ENCODE measurements at places on chromosomes 5 and 9. TPM values are rescaled to one million over a fixed set of nuclear protein-coding genes. Genes with fewer than 3 reads are reported as not detected.

LRRC70 gene
- total RNA-seq = 0.95 TPM

- no peak overlapping the region for H3K27ac ChIP-seq
- peaks cover 66% of the 10 kb centered on the region for H3K27me3 ChIP-seq
- no peak overlapping the region for H3K4me3 ChIP-seq
- H3K36me3 ChIP-seq = no peaks in the 10 kb centered on the region
These were observed 63.7 kb downstream of the LMX1B start for GRCh38 chr9:126677188-126678084.

- H3K27ac ChIP-seq = no peak overlapping the region
- H3K4me3 ChIP-seq = no peak overlapping the region
- H3K4me1 ChIP-seq = peaks cover 4% of the 10 kb centered on the region
- DNase-seq = no peak
- H3K27me3 ChIP-seq = peaks cover 9% of the 10 kb centered on the region
These were observed 28.2 kb upstream of the HSPA9 start for GRCh38 chr5:138603249-138603920.

DNA sequence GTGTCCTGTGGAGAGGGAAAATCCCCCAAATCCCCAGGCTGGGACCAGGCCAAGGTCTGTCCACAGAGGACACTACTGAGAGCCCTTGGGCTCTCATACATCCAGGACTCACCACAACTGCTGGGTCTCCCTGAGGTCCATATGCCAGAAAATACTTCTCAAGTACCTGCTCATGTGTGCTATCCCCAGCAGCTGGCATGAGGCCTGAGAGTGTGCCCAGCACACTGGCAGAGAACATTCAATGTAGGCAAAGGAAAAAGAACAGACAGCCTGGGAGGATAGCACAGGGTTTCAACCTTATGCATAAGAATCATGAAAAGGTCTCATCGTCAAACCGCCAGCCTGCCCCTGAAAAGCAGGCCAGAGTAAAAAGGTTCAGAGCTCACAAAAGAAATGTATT lies 154.1 kb upstream of the TAS2R1 start:
- no peaks in the 10 kb centered on the region for H3K4me1 ChIP-seq
- DNase-seq = no peak
- no peaks in the 10 kb centered on the region for H3K27me3 ChIP-seq
- H3K36me3 ChIP-seq = no peaks in the 10 kb centered on the region

DNA sequence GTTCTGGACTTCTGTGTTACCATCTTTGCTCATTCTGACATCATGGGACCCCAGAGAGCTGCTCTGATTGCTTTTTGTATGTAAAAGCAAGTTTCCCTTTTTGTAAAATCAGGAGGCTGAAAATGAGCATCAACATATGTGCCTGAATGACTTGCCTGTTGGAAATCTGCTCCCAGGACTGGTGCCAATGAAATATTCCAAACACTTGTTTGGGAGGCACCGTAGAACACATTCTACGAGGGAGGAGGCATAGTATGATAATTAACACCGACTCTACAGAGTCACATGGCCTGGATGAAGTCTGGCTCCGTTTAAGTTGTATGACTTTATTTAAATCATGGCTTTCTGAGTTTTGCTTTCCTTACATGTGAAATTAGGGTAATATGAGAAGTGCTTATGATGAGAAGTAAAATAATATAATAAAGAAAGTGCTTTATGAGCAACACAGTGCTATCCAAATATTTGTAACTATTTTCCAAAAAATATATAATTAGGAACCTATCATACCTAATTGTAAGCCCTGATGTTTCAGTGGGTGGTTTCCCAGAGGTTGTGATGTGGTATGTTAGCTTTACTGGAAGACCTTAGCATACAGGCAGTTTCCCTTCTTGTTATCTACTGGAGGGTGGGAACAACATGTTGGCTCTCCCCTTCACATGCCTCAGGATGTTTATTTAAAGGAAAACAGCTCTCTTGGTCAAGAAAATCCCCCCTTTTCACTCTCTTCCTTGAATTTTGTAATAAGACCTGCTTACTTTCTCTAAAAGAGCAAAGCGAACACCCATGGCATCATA lies 238.1 kb downstream of the FBXL7 start:
- no peak overlapping the region for H3K27ac ChIP-seq
- H3K27me3 ChIP-seq = no peaks in the 10 kb centered on the region
- no peak for DNase-seq

MTX3 gene
- 10.3 TPM for total RNA-seq

CEL gene
- 0.95 TPM for total RNA-seq

DNA sequence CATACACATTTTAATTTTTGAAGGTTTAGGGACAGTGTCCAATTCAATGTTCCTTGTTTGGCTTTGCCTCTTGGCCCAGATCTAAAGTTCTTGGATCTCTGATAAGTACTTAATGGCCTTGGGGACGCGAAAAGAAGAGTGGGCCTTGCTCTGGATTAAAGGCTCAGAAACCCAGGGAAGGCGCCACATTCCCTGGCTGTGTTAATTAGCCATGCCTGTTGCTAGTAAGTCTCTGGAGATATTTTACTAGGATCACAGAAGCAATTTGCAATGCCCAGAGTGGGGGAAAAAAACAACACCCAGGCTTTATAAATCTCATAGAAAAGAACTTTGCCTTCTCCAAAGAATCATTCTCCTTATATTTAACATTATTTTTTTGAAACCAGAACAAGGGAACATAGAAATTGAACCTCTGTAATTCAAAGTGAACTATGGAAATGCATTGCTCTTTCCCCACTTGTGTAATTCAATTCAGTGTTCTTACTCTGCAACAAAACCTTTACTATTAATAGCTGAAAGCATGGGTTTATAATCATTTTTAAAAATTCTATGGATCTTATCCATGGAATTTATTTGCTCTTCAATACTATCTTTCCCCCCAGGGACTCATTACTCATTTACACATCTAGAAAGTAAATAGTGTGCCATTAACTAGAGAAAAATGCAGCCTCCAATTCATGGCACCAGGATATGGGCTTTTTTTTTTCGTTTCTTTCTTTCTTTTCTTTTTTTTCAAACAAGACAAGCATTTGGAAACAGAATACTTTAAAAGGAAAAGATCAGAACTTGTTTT lies 172.2 kb upstream of the ANKRD55 start:
- no peaks in the 10 kb centered on the region for H3K36me3 ChIP-seq
- no peak overlapping the region for H3K27ac ChIP-seq
- H3K27me3 ChIP-seq = no peaks in the 10 kb centered on the region
- DNase-seq = no peak
- no peaks in the 10 kb centered on the region for H3K4me1 ChIP-seq

PPP3R2 gene
- not detected for total RNA-seq

CRHBP gene
- total RNA-seq = not detected

GARIN3 gene
- total RNA-seq = not detected

SLC34A1 gene
- not detected for total RNA-seq

GRCh38 chr9:116103976-116104820 lies 49.4 kb upstream of the PAPPA start:
- no peak overlapping the region for H3K4me3 ChIP-seq
- H3K27ac ChIP-seq = no peak overlapping the region
- no peaks in the 10 kb centered on the region for H3K27me3 ChIP-seq

GRCh38 chr9:2802494-2802921 lies 41.4 kb downstream of the PUM3 start:
- peaks cover 65% of the 10 kb centered on the region for H3K36me3 ChIP-seq
- no peak overlapping the region for H3K4me3 ChIP-seq
- DNase-seq = no peak
- no peak overlapping the region for H3K27ac ChIP-seq
- H3K27me3 ChIP-seq = no peaks in the 10 kb centered on the region

DNA sequence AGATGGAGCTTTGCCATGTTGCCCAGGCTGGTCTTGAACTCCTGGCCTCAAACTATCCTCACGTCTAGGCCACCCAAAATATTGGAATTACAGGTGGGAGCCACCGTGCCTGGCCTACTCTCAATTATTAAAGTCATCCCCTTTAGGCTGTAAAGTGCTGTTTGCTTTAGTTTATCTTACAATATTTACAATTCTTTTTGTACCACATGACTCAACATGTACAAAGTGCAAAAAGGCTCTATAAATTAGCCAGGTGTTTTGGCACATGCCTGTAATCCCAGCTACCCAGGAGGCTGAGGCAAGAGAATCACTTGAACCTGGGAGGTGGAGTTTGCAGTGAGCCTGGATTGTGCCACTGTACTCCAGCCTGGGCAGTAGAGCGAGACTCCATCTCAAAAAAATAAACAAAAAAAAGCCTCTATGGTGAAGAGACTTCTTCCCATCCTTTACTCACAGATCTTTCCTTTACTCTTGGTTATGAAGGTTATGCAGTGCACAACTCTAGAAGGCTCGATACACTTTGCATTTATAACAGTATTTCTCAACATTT lies 28.5 kb upstream of the MLLT3 start:
- no peak overlapping the region for H3K27ac ChIP-seq
- DNase-seq = no peak
- H3K4me1 ChIP-seq = no peaks in the 10 kb centered on the region
- peaks cover 18% of the 10 kb centered on the region for H3K27me3 ChIP-seq
- H3K4me3 ChIP-seq = no peak overlapping the region
- no peaks in the 10 kb centered on the region for H3K36me3 ChIP-seq

MRNIP gene
- total RNA-seq = 25.2 TPM

GRCh38 chr5:124634228-124634739 lies 112.2 kb downstream of the ZNF608 start:
- no peak overlapping the region for H3K4me3 ChIP-seq
- H3K27ac ChIP-seq = no peak overlapping the region
- no peaks in the 10 kb centered on the region for H3K4me1 ChIP-seq
- DNase-seq = no peak
- no peaks in the 10 kb centered on the region for H3K36me3 ChIP-seq

DNA sequence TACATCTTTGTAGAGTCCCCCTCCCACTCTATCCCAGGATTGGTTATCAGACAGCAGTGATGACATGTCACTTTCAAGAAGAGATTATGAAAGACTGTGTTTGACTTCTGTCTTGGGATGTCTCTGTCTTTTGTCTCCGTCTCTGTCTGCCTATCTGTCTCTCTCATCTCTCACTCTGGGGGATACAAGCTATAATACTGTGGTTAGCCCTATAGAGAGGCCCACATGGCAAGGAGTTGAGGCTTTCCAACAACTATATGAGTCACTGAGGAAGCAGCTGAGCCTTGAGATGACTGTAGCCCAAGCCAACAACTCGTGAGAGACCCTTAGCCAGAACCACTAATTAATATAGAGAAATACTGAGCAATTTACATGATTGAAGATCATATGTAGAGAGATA lies 284.8 kb downstream of the PDE4D start:
- peaks cover 6% of the 10 kb centered on the region for H3K27me3 ChIP-seq
- peak overlapping the region; percentile 86 for H3K27ac ChIP-seq
- peak overlapping the region; percentile 40 for H3K4me3 ChIP-seq
- peaks cover 15% of the 10 kb centered on the region for H3K36me3 ChIP-seq
- peak; percentile 68 for DNase-seq

GRCh38 chr5:87210076-87210475 lies 57.6 kb upstream of the RASA1 start:
- H3K4me3 ChIP-seq = no peak overlapping the region
- H3K27ac ChIP-seq = no peak overlapping the region
- no peak for DNase-seq
- no peaks in the 10 kb centered on the region for H3K27me3 ChIP-seq
- H3K4me1 ChIP-seq = peaks cover 5% of the 10 kb centered on the region

GRCh38 chr5:58407042-58407719 lies 52.7 kb downstream of the PLK2 start:
- H3K27ac ChIP-seq = no peak overlapping the region
- no peaks in the 10 kb centered on the region for H3K36me3 ChIP-seq
- H3K4me3 ChIP-seq = no peak overlapping the region
- no peak for DNase-seq
- no peaks in the 10 kb centered on the region for H3K4me1 ChIP-seq

MRRF gene
- 41.7 TPM for total RNA-seq

GRCh38 chr9:101706261-101706798 lies 32.1 kb downstream of the GRIN3A start:
- H3K27ac ChIP-seq = no peak overlapping the region
- peaks cover 9% of the 10 kb centered on the region for H3K27me3 ChIP-seq
- no peaks in the 10 kb centered on the region for H3K36me3 ChIP-seq
- H3K4me3 ChIP-seq = no peak overlapping the region
- no peak for DNase-seq

DNA sequence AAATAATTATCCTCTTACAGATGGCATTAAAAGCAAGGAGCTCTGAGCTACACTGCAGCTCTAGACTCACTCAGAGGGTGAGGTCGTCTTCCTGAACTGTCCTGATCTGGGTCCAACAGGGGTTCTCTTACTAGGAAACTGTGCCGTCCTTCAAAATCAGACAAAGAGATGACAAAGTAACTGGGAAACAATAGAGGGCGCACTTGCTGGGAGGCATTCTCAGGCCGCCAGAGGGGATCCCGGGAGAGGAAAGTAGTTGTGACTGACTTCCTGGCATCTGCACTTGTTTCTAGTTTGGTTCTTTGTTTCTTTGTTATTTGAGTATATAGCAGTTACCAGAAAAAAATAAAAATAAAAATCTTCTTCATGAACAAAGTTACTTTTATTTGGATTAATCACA lies 142.9 kb upstream of the MSX2 start:
- no peaks in the 10 kb centered on the region for H3K36me3 ChIP-seq
- H3K4me3 ChIP-seq = no peak overlapping the region
- H3K4me1 ChIP-seq = no peaks in the 10 kb centered on the region
- no peak for DNase-seq
- no peak overlapping the region for H3K27ac ChIP-seq

DNA sequence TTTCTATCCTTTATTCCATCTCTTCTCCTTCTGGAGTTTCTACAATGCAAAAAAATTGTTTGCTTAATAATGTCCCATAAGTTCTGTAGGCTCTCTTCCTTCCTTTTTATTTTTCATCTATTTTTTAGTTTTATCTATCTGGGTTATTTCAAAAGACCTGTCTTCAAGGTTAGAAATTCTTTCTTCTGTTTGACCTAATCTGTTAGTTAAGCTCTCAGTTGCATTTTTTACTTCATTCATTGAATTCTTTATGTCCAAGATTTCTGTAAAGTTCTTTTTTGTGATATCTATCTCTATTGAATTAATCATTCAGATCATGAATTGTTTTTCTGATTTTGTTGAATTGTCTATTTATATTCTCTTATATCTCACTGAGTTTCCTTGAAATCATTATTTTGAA lies 145.9 kb upstream of the TLE4 start:
- no peaks in the 10 kb centered on the region for H3K4me1 ChIP-seq
- no peak for DNase-seq
- H3K27me3 ChIP-seq = peaks cover 44% of the 10 kb centered on the region
- peaks cover 15% of the 10 kb centered on the region for H3K36me3 ChIP-seq
- H3K27ac ChIP-seq = no peak overlapping the region
- H3K4me3 ChIP-seq = no peak overlapping the region

GRCh38 chr5:149831492-149831891 lies 101.4 kb downstream of the PPARGC1B start:
- no peak overlapping the region for H3K4me3 ChIP-seq
- no peaks in the 10 kb centered on the region for H3K36me3 ChIP-seq
- H3K4me1 ChIP-seq = peaks cover 4% of the 10 kb centered on the region
- H3K27ac ChIP-seq = no peak overlapping the region
- peak; percentile 70 for DNase-seq

GRCh38 chr5:2199697-2200096 lies 317.0 kb upstream of the IRX4 start:
- no peak overlapping the region for H3K4me3 ChIP-seq
- no peaks in the 10 kb centered on the region for H3K4me1 ChIP-seq
- peaks cover 3% of the 10 kb centered on the region for H3K27me3 ChIP-seq

All from natural killer cell treated with Interleukin-12 subunit alpha and Interleukin-12 subunit beta and Interleukin-15 and Interleukin-18, amount 100 ng/mL, for 72 hours (primary cell).